Naive thymus-derived CD4-positive, alpha-beta T cell (primary cell): ENCODE measurements at places on chromosomes 13 and 19. TPM values are rescaled to one million over a fixed set of nuclear protein-coding genes. Genes with fewer than 3 reads are reported as not detected.

GRCh38 chr19:18908917-18909619, 10.1 kb downstream of the COPE start:
- H3K27me3 ChIP-seq, result no peaks in the 10 kb centered on the region
- DNase-seq, result no peak
- H3K36me3 ChIP-seq, result no peaks in the 10 kb centered on the region
- H3K27ac ChIP-seq, result no peak overlapping the region

GRCh38 chr19:5585461-5586299, 17.9 kb upstream of the TINCR start:
- H3K4me3 ChIP-seq, result no peak overlapping the region
- no peaks in the 10 kb centered on the region for H3K27me3 ChIP-seq
- peak overlapping the region; percentile 60 for H3K27ac ChIP-seq
- H3K4me1 ChIP-seq, result no peaks in the 10 kb centered on the region

- no peak overlapping the region for H3K4me3 ChIP-seq
- peaks cover 3% of the 10 kb centered on the region for H3K27me3 ChIP-seq
- no peaks in the 10 kb centered on the region for H3K4me1 ChIP-seq
- no peak overlapping the region for H3K27ac ChIP-seq
- no peak for DNase-seq
Observed at GRCh38 chr13:74466020-74466419, 331.8 kb upstream of the KLF12 start.

GRCh38 chr13:44435919-44436510, 62.4 kb downstream of the SERP2 start:
- peaks cover 3% of the 10 kb centered on the region for H3K27me3 ChIP-seq
- H3K27ac ChIP-seq, result peak overlapping the region; percentile 75
- H3K36me3 ChIP-seq, result no peaks in the 10 kb centered on the region

DNA sequence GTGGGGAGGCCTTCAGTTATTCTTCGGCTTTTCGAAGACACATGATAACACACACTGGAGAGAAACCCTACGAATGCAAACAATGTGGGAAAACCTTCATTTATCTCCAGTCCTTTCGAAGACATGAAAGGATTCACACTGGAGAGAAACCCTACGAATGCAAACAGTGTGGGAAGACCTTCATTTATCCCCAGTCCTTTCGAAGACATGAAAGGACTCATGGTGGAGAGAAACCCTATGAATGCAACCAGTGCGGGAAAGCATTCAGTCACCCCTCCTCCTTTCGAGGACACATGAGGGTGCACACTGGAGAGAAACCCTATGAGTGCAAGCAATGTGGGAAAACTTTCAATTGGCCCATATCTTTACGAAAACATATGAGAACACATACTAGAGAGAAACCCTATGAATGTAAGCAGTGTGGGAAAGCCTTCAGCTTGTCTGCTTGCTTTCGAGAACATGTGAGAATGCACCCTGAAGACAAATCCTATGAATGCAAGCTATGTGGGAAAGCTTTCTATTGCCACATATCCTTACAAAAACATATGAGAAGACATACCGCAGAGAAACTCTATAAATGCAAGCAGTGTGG, 11.8 kb downstream of the ZNF555 start:
- H3K27ac ChIP-seq, result no peak overlapping the region
- H3K4me3 ChIP-seq, result no peak overlapping the region
- no peaks in the 10 kb centered on the region for H3K27me3 ChIP-seq
- DNase-seq, result no peak

GRCh38 chr13:111904701-111905608, 162.0 kb upstream of the SOX1 start:
- H3K27ac ChIP-seq, result no peak overlapping the region
- DNase-seq, result no peak
- no peak overlapping the region for H3K4me3 ChIP-seq
- no peaks in the 10 kb centered on the region for H3K4me1 ChIP-seq
- no peaks in the 10 kb centered on the region for H3K27me3 ChIP-seq

Gene NCAN
- total RNA-seq, result not detected in 2 replicates

Gene ZNF730
- 0.69 TPM for total RNA-seq

Gene ATP4B
- not detected for total RNA-seq

Gene IGFL2
- not detected for total RNA-seq
